ENCODE measurements at places on chromosomes 5 and 9.

DNA sequence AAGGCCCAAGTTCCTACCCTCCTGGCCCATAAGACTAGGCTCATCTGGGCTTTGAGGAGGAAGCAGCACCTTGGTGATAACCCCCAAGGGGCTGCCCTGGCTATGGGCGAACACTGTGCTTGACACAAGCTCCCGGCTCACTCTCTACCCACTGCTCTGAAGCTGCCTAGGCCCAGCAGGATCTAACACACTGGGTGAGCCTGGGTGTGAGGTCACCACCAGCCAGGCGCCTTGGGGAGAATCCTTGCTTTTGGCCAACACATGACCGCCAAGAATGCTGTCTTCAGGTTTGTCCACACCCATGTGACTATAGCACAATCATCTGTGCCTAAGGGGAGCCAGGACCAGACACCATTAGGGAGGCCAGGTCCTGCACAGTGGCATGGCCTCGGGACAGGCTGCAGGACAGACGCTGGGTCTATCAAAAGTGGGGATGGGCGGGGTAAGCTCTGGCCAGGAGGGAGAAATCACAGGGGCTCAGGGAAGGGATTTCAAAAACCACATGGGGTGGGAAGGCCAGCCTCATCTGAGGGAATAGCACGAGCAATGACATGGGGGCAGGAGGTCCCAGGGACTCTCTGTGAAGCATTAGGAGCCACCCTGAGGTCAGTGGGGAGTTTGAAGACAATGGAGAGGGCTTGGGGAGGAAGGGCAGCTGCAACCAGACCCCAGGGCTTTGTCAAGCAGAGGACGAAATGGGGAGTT is 29.6 kb downstream of the BICD2 start:
- DNase-seq, result no peak

DNA sequence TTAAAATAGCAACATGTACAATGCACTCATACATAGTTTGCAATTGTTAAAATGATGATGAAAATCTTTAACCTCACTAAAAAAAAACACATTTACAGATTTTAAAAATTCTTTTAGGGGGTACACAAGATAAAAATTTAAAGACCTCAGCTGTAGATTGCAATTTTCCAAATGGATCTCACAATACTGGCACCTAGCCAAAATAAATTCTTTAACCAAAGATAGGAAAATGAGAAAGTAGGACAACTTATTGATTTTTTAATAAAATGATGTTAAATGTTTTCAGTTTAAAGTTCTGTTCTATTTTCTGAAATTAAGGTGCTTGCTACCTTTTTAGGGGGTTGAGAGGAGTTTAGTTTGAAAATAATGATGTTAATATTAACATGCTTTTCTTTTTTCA is 90.0 kb downstream of the PCSK1 start:
- no peak for DNase-seq

DNA sequence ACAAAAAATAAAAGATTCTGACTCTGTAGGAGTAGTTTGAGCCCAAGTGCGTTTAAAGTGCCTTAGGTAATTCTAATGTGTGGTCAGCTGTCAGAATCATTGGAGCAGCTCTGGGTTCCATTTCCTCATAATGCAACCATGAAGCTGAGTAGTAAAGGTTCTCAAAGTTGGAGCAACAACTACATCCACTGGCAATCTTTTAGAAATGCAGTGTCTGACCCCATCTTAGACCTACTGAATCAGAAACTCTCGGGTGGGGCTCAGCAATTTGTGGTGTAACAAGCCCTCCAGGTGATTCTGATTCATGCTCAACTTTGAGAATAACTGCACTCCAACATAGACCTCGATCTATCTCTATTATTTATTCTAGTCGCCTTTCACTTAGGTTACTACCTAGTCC is 7.6 kb upstream of the ALDH1A1 start:
- DNase-seq, result no peak

DNA sequence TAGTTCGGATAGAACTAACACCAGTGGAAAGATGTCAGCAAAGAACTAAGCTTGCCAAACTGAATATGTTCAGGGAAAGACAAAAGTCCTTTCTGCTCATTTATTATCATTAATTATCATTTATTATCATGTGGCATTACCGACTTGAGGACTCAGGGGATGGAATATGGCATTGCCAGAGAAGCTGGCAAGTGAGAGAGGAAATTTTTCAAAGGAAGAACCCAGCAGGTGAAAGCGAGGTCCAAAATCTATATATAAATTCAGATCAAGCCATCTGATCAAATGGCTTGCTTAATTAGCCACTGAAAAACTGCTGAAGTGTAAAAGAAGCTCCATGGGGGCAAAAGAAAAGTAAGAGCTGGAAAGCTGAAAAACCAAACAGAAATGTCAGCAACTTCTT is 1049.6 kb upstream of the SEMA6A start:
- DNase-seq, result no peak
